ENCODE measurements at places on chromosomes 12 and 14.

GRCh38 chr14:95520346-95520745 is 3.9 kb upstream of the SYNE3 start:
- DNase-seq: no peak

DNA sequence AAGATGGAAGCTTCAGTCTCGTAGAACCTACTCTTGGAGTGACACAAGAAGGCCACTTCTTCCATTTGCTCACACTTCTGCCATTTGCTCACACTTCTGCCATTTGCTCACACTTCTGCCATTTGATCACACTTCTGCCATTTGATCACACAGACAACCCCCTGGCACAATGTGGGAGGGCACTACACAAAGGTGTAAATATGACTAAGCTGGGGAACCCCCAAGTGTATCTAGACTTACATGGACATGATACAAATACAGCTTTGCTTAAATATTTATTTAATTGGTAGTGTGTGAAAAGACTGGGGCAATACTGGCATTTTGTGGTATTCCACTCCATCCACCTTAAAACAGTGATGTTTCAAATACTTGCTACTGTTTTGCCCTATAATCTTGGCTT is 296.2 kb upstream of the PPFIA2 start:
- no peak for DNase-seq

DNA sequence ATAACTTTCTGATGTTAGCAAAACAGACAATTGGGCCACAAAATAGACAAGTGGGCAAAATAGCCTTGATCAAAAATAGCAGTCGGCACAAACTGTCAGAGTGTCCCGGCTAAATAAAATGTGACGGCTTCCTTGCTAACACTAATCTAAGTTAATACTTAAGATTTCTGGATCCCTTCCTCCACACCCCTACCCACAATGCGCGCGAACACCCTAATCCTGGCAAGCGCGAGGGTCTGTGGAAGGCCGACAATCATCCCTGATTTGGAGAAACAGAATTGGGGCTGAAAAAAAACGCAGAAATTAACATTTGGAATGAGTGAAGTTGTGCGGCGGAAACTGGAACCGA is 489 bp downstream of the CEP290 start:
- no peak for DNase-seq

GRCh38 chr12:1532375-1533165 is 61.8 kb downstream of the FBXL14 start:
- DNase-seq: no peak

DNA sequence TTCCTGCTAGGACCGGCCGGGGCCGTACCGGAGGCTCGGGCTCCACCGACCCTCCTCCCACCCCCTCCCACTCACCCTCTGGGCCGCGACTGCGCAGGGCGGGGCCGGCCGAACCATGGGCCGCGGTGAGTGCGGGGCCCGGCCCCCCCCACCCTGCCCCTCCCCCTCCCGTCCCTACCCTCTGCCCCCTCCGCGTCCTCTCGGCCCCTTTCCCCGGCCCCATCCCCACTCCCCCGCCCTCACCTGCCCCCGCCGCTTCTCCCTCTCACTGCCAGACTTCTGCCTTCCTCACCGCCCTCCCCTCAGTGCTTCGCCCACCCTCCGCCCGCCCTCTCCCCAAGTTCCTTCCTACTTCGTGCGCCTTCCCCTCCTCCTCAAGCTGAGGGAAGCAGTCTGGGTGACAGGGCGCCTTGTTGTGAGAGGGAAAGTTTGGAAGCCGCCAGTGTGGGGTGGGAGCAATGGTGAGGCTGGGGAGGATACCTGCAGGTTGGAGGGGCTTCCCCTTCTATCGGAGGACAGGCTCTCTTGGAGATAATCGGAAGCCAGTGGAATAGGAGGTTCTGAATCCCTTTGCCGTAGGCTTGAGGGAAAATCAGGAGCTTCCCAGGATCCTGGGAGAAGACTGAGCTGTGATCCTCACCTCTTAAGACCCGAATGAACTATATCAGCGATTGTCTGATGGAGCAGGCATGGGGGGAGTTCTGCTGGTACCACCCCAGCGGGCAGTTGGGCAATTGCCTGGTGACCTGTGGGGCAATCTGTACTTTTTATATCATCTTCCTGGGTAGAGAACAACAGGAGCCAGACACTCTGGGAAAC is 472 bp downstream of the MBD6 start:
- no peak for DNase-seq

GRCh38 chr12:386651-387050 is 2.5 kb downstream of the KDM5A start:
- no peak for DNase-seq

DNA sequence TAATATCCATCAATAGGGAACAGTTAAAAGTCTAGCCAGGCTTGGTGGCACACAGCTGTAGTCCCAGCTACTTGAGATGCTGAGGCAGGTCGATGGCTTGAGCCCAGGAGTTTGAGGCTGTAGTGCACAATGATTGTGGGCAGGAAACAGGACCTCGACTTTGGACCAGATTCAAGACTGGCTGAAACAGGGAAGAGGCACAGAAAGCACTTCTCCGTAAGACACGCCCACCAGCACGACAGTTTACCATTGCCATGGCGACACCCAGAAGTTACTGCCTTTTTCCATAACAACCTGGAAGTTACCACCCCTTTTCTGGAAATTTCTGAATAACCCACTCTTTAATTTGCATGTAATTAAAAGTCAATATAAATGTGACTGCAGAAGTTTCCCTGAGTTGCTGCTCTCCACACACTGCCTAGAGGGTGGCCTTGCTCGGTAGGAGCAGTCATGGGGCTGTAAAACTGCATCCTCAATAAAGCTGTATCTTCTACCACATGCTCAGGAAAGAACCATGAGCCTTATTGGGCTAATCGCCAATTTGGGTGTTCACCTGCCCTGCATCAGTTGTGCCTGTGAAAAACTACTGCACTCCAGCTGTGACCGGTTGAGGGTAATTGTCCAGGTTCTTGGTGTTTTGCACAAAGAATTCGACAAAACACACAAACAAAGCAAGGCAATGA is 4.6 kb upstream of the LRRC23 start:
- DNase-seq: no peak

DNA sequence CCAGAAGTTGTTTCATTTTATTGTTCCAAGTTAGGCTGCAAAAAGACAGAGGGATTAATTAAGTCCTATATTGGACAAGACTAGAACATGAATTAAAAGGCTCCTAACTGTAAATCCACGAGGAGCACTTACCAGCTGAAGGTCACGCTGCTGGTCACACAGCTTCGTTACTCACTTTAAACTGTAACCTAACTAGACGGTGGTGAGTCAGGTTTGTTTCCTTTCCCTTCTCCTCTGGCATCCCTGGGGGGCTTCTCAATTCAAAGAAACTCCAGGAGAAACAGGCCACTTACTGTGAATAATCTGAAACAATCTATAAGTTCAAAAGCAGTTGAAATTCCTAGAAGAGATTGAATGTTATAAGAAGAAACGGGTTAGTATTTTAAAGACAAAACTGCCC is 331.4 kb downstream of the BCAT1 start:
- DNase-seq: no peak

GRCh38 chr12:43786899-43787693 is 19.0 kb downstream of the TWF1 start:
- DNase-seq: no peak

GRCh38 chr12:64749461-64750200 is 9.6 kb downstream of the GNS start:
- no peak for DNase-seq

- no peak for DNase-seq
Observed at GRCh38 chr12:83537428-83538053, 850.8 kb downstream of the TMTC2 start.

DNA sequence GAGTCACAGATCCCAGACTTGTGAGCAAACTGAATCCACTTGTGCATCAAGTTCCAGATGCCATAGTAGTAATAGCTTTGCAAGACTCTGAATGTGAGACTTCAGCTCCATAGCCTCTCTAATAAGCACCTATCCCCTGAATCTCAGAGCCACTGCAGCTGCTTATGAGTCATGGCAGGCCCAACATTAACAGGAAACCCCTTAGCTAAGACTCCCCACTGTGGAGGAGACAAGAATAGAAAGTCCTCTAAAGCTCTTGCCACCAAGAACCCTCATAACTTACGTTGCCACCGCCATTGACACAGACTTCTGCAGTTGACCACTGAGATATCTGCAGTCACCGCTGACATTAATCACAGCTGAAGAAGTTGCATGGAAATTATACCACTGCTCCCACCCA is 62.9 kb upstream of the PDE3A start:
- no peak for DNase-seq

- no peak for DNase-seq
Observed at GRCh38 chr12:101066489-101066888, 143.5 kb downstream of the SLC5A8 start.

DNA sequence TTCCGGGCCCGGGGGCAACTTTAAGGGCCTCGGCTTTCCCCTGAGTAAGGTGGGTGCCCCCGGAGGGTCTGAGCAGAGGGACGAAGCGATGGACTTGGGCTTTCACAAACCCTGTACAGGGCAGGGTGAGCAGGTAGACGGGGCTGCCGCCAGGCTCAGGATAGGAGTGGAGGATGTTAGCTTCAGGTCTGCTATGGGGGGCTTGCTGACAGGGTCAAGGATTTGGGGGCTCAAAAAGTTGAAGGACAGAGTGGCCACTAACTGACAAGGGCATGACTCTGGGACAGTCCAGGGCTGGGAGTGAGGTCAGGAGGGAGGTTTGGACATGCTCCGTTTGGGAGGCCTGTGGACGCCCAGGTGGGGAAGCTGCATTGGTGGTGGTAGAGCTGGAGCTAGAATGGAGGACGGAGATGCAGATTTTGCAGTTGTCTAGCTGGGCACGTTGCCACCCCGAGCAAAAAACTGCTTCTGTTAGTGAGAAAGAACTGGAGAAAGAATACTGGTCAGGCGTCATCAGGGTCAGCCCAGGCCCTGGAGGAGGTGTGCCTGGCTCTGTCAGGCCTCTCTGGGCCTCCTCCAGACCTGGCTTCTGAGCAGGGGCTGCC is 113.3 kb downstream of the ADGRD1 start:
- no peak for DNase-seq

Data from stimulated activated CD4-positive, alpha-beta T cell treated with anti-CD3 and anti-CD28 coated beads, TNF-alpha, amount 100 ng/mL, for 24 hours (primary cell).